Activated T-helper 2 cell treated with anti-CD3 and anti-CD28 coated beads, Interferon-gamma antibody, Interleukin-2, Interleukin-4, amounts not matched to agents 10 μg/mL and 5 μg/mL and 100 μg/mL, durations not matched to agents 14 hours and 24 hours and 36 hours (primary cell): ENCODE measurements at places on chromosomes 13 and 19. TPM values are rescaled to one million over a fixed set of nuclear protein-coding genes. Genes with fewer than 3 reads are reported as not detected.

- DNase-seq = peak; percentile 90
Measured at GRCh38 chr13:113584205-113584869, at the start of gene TFDP1. TSS of gene TFDP1 (plus strand) at chr13:113584753. CDS start at chr13:113585838, 1,085 bp downstream.

GRCh38 chr13:84050536-84050935 is 168.3 kb upstream of the SLITRK1 start:
- no peak for DNase-seq

- no peak for DNase-seq
Measured at GRCh38 chr13:67880916-67881315, 650.8 kb upstream of the PCDH9 start.

SYNE4 gene
- total RNA-seq = 1.9 and 2.6 TPM in 2 replicates

DNA sequence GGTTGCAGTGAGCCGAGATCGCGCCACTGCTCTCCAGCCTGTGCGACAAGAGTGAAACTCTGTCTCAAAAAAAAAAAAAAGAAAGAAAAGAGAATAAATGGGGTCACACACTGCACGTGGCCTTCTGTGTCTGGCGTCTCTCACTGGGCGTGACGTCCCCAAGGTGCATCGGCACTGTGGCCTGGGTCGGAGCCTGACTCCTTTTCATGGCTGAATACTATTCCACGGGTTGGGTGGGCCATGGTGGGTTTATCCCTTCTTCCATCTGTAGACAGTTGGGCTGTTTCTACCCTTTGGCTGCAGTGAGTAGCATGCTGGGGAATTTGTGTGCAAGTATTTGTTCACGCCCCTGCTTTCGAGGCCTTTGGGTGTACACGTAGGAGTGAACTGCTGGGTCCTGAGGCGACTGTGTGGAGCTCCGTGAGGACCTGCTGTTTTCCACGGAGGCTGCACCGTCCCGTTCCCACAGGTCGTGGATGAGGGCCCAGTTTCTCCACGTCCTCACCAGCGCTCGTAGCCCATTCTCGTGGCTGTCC is 8.3 kb upstream of the MISP start:
- DNase-seq = no peak

CEACAM8 gene
- total RNA-seq = not detected in 2 replicates

GRCh38 chr19:30596813-30597399 is 224.7 kb downstream of the ZNF536 start:
- DNase-seq = no peak
